ENCODE measurements at places on chromosomes 7 and 10.

- no peak for DNase-seq
Measured at GRCh38 chr7:131861620-131862346, 305.4 kb upstream of the PODXL start.

DNA sequence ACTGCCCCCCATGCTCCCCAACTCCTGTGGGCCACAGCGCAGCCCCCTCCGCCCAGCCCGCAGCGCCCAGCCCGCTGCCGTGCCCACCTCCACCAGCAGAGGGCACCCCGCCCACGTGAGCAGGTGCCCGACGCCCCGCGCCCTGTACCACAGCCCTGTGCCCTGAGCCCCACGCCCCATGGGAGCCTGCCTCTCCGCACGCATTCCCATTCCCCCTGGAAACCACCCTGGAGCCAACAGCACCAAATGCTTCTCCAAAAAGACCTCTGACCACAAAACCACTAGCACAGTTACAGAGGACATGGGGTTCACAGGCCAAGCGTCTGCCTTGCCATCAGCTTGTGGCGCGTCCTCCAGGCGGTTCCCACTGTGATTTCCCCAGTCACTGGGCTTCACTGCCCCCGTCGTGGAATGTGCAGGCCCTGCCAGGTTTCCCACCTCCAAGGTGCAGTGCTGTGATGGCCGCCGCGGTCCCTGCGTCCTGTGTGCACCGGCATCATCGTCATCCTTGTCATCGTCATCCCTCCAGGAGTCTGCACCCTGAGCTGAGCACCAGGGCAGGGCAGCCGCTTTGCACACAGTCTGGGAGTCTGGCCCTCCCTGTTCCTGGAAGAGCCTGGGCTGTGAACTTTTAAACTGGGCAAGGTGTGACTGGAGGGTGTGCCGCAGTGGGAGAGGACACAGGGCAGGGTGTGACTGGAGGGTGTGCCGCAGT is 61.7 kb downstream of the PWWP2B start:
- peak; percentile 57 for DNase-seq

- no peak for DNase-seq
Measured at GRCh38 chr10:69897432-69897831, 95.7 kb downstream of the COL13A1 start.

GRCh38 chr10:71068861-71069271 is 143.5 kb upstream of the UNC5B start:
- no peak for DNase-seq

GRCh38 chr7:157477550-157478212 is 140.9 kb downstream of the DNAJB6 start:
- DNase-seq: no peak

DNA sequence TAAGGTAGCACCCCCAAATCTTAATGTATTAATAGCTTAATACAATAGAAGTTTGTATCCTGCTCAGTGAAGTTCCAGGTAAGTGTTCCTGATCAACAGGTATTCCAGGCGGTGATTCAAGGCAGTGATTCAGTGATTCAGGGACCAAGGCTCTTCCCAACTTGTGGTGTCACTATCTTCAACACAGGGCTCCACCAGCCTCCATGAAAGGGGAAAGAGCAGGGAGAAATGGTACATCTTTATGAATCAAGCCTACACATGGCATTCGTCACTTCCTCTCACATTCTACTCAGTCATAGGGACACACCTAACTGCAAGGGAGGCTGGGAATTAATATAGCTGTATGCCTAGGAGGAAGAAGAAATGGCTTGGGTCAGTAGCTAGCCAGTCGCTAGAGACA is 5.1 kb downstream of the GOLGA7B start:
- DNase-seq: no peak

DNA sequence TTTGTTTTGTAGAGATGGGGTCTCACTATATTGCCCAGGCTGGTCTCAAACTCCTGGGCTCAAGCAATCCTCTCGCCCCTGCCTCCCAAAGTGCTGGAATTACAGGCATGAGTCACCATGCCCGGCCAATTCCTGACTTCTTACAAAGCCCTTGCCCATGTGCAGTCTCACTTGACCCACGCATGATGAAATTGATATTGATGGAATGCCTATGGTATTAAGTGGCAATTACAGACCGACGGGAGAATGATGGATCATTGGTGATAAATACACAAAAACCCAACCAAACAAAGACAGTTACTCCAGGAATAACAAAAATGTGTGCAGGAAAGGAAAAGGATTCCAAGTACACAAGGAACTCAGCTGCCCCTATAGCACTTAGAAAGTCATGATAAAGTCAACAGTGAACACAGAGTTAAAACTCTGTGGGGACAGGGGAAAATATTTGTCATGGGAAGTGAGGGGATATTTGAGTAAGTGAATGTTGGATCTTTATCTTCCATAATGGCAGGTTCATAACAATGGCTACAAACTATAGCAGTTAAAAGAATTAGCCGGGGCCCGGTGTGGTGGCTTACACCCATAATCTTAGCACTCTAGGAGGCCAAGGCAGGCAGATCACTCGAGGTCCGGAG is 21.6 kb downstream of the HIP1 start:
- no peak for DNase-seq
